ENCODE measurements at places on chromosomes 12 and 14.

GRCh38 chr12:62957233-62957953 is 22.4 kb upstream of the PPM1H start:
- no peak for DNase-seq

GRCh38 chr12:89779090-89779489 is 70.5 kb upstream of the ATP2B1 start:
- DNase-seq = no peak

GRCh38 chr12:132422381-132423043 is 67.4 kb upstream of the FBRSL1 start:
- DNase-seq = no peak

DNA sequence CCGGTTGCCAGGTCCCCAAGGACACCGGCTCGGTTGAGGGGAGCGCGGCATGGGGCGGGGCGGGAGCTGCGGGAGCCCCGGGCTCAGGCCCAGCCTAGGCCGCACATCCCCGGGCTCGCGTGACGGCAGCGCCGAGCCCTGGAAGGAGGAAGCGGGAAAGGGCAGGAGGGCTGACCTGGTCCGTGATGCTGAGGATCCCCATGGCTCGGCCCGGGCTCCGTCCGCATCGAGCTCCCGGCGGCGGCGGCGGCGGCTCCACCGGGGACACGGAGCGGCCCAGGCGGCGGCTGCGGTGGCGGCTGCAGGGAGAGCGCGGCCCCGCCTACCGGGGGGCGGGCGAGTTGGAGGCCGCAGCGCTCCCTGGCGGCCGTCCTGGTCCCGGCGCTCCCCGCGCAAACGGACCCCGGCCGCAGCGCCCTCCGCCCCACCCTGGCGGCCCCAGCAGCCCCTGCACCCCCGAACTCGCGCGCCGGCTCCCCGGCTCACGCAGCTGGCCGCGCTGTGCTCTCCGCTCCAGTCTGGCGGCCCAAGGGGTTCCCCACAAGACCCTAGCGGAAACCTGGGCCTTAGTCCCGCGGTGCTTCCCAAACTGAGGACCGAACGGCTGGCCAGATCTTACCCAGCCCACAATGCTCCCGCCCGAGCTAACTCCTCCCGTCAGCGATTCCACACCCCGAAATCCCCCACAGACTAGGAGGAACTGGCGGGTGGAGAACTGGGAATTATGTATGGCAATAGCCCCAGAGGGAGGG is at the start of gene ANKRD52:
Gene ANKRD52, minus strand, starts transcription at position 317 of the 752 bp plus-strand sequence. Its CDS starts 115 bp downstream, at position 202.
- peak; percentile 69 for DNase-seq

DNA sequence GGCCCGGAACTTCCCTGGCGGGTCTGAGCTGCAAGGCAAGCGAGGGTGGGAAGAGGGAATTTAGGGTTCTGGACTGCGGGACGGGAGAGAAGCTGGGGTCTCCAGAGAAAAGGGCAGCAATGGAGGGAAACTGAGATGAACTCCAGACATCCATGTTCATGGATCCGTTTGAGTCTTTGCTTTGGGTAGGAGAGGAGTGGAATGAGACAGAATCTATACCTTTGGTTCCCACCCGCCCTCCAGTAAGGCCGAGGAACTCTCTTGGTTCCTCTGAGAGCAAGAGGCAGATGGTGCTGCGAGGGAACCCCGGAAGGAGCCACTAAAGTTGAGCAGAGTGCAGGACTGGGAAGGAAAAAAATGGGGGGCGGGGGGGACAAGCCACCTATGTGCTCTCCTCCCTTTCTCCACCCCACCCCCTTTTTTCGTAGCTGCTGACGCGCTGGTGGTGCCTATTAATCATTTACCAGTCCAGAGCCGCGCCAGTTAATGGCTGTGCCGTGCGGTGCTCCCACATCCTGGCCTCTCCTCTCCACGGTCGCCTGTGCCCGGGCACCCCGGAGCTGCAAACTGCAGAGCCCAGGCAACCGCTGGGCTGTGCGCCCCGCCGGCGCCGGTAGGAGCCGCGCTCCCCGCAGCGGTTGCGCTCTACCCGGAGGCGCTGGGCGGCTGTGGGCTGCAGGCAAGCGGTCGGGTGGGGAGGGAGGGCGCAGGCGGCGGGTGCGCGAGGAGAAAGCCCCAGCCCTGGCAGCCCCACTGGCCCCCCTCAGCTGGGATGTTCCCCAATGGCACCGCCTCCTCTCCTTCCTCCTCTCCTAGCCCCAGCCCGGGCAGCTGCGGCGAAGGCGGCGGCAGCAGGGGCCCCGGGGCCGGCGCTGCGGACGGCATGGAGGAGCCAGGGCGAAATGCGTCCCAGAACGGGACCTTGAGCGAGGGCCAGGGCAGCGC is 1.2 kb downstream of the SSTR1 start:
- no peak for DNase-seq

DNA sequence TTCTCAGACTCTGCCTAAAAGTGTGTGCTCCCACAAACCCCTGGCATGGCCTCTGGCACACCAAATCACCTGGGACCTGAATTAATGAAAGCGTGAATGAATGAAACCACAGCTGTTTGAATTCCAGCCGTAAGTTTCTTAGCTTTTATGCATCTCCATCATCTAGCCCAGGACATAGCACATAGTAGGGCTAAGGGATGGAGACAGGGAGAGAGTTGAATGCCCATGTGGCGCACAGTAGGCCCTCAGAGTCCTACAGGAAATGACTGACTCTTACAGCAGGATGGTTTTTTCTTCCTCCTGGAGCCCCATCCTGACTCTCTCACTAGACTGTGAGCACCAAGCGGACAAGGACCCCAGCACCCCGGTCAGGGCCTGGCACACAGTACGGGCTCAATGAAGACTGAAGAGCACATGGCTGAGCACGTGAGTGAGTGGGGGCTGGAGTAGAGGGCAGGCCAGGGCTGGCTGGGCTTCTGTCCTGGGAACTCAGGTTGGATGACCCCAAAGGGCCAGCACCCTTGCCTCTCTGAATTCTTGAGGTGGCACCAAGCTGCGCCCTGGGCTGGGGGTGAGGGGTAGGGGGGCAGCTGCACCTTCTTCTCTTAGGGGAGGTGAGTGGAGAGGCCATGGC is 351.3 kb downstream of the MED13L start:
- no peak for DNase-seq

Data from stimulated activated CD4-positive, alpha-beta T cell treated with anti-CD3 and anti-CD28 coated beads, Interleukin-1b, Interleukin-23, amount 100 ng/mL, for 1 hour (primary cell).